ENCODE measurements at places on chromosomes 16 and 17. TPM values are rescaled to one million over a fixed set of nuclear protein-coding genes. Genes with fewer than 3 reads are reported as not detected.

The ACSM2A gene
- total RNA-seq, result 0.17 TPM

The ARMC7 gene
- total RNA-seq, result 12.0 TPM

The NPIPA5 gene
- total RNA-seq, result 11.8 TPM

The FNDC8 gene
- total RNA-seq, result not detected

The KRTAP4-3 gene
- not detected for total RNA-seq

The CSH1 gene
- not detected for total RNA-seq

The ZG16B gene
- 9.3 TPM for total RNA-seq

The SULT1A2 gene
- 0.23 TPM for total RNA-seq

The KCNJ12 gene
- not detected for total RNA-seq

The GRAP gene
- total RNA-seq, result 9.7 TPM

The KRT20 gene
- total RNA-seq, result not detected

The GDE1 gene
- total RNA-seq, result 25.2 TPM

The COPS3 gene
- total RNA-seq, result 125 TPM

The CCDC154 gene
- 1.3 TPM for total RNA-seq

The GLIS2 gene
- total RNA-seq, result 1.4 TPM

The TMC8 gene
- 231 TPM for total RNA-seq

The MATCAP1 gene
- total RNA-seq, result 51.3 TPM

The CTRB2 gene
- not detected for total RNA-seq

The ASPA gene
- total RNA-seq, result not detected

The GNPTG gene
- total RNA-seq, result 23.9 TPM

The RNU2-1 gene
- 5,500 TPM for total RNA-seq

The TUBB3 gene
- 2.6 TPM for total RNA-seq

The SRCAP gene
- total RNA-seq, result 90.4 TPM

The CENPV gene
- total RNA-seq, result 53.0 TPM

The PIRT gene
- total RNA-seq, result not detected

The SPATA22 gene
- not detected for total RNA-seq

The HAGH gene
- total RNA-seq, result 57.7 TPM

The CIITA gene
- 6.4 TPM for total RNA-seq

The MAPK8IP3 gene
- total RNA-seq, result 78.2 TPM

Data from activated CD4-positive, alpha-beta T cell treated with anti-CD3 and anti-CD28 coated beads, Interleukin-2, amount 10 ng/mL, durations not matched to agents 24 days and 14 days (primary cell).